ENCODE measurements at places on chromosomes 6 and 20.

DNA sequence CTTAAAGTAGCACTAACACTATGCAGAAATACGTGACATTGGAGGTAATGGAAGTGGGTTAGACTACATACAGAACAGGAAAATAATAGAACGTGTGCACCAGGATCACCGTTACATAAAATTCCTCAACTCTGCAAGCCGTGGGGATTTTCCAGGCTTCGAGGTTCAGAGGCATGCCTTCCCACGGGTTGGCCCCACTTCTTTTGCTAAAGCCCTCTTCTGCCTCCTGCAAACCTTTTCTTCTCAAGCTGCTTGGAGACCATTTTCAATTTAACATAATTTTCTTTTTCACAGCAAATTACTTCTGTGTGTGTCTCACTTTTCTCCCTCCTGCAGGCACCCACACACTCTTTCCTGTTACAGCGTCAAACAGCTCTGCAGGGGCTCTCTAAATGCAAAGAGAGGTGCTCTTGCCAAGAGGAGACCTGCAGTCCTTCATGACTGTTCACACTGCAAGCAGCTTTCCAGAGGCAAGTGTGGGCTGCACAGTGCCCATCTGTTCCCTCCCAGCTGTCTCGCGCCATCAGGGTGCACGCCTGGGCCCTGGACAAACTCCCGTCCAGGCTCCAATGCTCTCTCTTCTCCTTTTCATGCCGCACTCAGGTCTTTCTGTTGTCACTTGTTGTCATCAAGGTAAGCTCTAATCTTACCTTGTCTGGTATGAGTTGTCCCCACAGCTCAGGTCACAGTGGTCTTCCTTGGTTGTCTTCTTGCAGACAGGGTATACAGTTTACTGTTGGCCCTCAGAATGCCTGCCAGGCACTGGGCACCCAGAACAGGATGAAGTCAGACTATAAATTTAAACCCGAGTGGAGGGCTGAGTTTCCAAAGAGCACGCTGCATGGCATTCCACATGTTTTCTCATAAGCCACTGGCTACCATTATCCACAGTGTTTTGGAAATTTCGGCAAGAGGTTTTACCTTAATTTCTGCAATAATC lies 164.8 kb upstream of the GGTLC1 start:
- no peak for DNase-seq

GRCh38 chr6:96675597-96675996 lies 112.7 kb downstream of the FHL5 start:
- DNase-seq = no peak

- DNase-seq = no peak
Observed at GRCh38 chr6:143205991-143206390, 145.3 kb downstream of the AIG1 start.

GRCh38 chr6:159980474-159980873 lies 11.6 kb downstream of the IGF2R start:
- no peak for DNase-seq

GRCh38 chr6:11064836-11065235 lies 20.7 kb upstream of the ELOVL2 start:
- DNase-seq = no peak

- DNase-seq = no peak
Observed at GRCh38 chr6:152329638-152330448, 307.3 kb downstream of the SYNE1 start.

DNA sequence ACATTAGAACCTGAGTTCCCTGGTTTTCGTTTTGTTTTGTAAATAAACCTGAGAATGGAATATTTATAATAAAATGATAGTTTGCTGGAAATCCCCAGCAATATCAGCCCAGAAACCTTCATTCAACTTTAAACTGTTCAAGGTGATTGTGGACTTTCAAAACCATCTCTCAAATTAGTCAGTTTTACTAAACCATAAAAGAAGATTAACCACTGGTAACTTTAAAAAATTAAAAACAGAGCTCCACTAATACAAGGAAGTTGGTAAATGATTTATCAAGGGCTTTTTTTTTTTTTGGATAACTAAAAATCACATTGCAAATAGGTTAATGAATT lies 10.0 kb downstream of the MBOAT1 start:
- DNase-seq = no peak

DNA sequence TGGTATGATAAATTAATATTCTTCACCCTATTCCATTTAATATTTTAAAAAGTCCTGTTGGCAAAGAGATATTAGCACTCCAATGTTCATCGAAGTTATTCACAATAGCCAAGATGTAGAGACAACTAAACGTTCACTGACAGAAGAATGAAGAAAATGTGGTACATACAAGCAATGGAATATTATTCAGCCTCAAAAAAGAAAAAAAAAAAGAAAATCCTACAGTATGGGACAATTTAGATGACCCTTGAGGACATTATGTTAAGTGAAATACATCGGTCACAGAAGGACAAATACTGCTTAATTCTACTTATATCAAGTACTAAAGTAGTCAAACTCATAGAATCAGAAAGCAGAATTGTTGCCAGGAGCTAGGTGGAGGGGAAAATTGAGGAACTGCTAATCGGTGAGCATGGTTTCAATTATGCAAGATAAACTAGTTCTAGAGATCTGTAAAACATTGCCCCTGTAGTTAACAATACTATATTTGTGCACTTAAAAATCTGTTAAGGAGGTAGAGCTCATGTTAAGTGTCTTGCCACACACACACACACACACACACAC lies 4.7 kb downstream of the GCLC start:
- no peak for DNase-seq

DNA sequence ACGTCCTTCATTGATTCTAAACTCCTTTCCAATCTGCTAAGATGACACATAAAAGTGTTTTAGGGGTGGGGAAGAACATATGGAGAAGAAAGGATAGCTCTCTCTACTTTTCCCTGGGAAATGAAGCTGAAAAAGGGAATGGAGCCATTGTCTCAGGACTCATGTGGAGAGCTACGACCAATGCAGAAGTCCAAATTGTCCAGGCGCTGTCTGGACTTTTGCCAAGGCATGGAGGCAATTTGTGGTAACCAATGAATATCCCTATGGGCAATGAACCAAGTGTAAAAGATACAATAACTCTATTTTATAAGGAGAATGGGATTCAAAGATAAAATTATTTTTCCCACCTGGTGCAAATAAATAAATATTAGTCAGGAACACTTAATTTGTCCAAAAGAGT lies 16.1 kb downstream of the FBXL4 start:
- no peak for DNase-seq

DNA sequence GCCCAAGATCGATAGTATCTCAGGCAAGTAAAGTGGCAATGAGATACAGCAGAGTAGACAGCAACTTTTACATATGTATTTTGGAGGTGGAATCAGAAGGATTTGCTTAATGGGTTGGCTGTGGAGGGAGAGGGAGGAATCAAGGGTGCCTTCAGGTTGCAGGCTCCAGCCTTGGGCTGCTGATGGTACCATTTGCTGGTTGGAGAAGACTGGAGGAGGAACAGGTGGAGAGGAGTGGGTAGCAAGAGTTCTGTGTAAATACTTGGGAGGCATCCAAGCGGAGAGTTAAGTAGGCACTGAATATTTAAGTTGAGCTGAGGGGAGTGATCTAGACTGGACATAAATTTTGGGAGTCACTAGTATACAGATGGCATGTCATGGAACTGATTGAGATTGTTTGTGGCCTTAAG lies 5.2 kb downstream of the BICRAL start:
- peak; percentile 95 for DNase-seq

DNA sequence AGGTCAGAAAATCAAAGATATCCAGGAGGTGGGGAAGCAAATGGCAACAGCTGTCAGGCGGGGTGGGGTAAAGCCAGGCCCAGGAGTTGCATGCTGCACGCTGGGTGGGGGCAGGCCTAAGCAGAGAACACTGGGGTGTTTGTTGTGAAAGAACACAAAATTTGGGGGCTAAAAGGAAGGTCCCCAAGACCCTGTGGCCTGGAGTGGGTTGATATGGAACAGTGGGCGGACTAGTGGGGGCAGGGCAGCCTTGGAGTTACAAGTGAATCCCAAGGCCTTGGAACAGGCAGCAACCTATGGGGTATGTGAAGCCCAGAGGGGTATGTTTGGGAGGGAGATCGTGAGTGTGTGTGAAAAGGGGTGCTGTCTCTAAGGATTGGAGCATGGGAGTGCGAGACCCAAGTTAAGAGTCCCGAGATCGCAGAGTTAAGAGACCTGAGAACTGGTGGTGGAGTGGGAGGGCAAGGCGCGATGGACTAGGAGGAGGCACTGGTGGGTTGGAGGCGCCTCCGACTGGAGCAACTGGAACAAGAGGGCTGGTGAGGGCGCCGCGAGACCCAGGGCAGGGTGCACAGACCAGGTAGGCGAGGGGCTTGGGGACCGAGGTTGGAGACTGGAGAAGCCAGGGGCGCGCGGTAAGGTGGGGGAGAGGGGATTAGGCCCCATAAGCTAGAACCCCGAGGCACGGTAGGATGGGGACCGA lies 658 bp downstream of the CUL7 start:
- no peak for DNase-seq

DNA sequence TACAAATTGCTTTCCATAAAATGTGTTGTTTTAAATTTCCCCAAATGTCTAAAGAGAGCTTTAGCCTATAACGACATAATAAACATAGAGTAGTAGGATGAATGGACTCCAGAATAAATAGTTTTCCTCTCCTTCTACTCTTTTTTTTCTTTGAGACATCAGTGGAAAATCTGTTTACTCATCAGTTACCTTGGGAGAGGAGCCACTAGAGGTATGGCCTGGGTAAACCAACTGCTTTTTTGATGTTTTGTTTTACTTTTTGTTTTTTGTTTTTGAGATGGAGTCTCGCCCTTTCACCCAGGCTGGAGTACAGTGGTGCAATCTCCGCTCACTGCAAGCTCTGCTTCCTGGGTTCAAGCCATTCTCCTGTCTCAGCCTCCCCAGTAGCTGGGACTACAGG lies 8.3 kb upstream of the TGM3 start:
- DNase-seq = no peak

DNA sequence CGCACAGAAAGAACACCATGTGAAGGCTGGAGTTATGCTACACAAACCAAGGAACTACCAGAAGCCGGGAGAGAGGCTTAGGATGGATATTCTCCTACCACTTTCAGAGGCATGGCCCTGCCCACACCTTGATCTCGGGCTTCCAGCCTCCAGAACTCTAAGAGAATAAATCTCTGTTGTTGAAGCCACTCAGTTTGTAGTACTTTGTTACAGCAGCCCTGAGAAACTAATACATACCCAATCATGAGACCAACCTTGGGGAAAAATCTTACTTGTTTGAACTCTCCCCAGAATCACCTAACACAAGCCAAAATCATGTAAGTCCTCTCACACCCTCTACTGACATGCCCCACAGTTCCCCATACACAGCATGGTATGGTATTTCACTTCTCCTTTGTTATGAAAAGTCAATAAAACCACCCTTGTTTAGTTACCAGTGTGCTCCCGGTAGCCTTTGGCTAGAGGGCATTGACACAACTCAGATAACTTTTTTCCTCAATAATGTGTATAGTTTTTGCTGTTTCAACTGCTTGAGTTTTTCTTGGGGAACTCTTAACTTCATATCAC lies 40.7 kb upstream of the SLC2A12 start:
- no peak for DNase-seq

All from NCI-H187 treated with DMSO at 0.1 percent for 48 hours (cell line).